ENCODE measurements at places on chromosomes 3 and 15. TPM values are rescaled to one million over a fixed set of nuclear protein-coding genes. Genes with fewer than 3 reads are reported as not detected.

The BCHE gene
- polyA plus RNA-seq, result 0.40 TPM

The FGF7 gene
- not detected for polyA plus RNA-seq

The CIDEC gene
- 0.14 TPM for polyA plus RNA-seq

The HAUS2 gene
- 9.9 TPM for polyA plus RNA-seq

The GOLGA6D gene
- not detected for polyA plus RNA-seq

The REC114 gene
- polyA plus RNA-seq, result not detected

The CSPG5 gene
- 0.33 TPM for polyA plus RNA-seq

The KY gene
- not detected for polyA plus RNA-seq

The OXNAD1 gene
- 5.5 TPM for polyA plus RNA-seq

The DUOXA1 gene
- polyA plus RNA-seq, result 0.07 TPM

The EIF2A gene
- 55.3 TPM for polyA plus RNA-seq

The CLDN16 gene
- not detected for polyA plus RNA-seq

The PSTPIP1 gene
- polyA plus RNA-seq, result not detected

The GPR149 gene
- polyA plus RNA-seq, result not detected

The SRP14 gene
- polyA plus RNA-seq, result 304 TPM

The LRTM1 gene
- not detected for polyA plus RNA-seq

The MTFMT gene
- polyA plus RNA-seq, result 5.3 TPM

The LMOD3 gene
- not detected for polyA plus RNA-seq

The ZBED2 gene
- polyA plus RNA-seq, result not detected

The ZNF80 gene
- polyA plus RNA-seq, result not detected

The TMEM212 gene
- polyA plus RNA-seq, result 0.14 TPM

The FXR1 gene
- 57.8 TPM for polyA plus RNA-seq

The ISL2 gene
- polyA plus RNA-seq, result 0.10 TPM

The GUCA1C gene
- not detected for polyA plus RNA-seq

The ALPK3 gene
- 18.7 TPM for polyA plus RNA-seq

The LYZL4 gene
- 0.41 TPM for polyA plus RNA-seq

The RLBP1 gene
- not detected for polyA plus RNA-seq

The ARHGEF26 gene
- polyA plus RNA-seq, result 0.57 TPM

The RAD54L2 gene
- polyA plus RNA-seq, result 7.0 TPM

The HEMK1 gene
- 15.9 TPM for polyA plus RNA-seq

The P2RY14 gene
- polyA plus RNA-seq, result not detected

The ITPKA gene
- polyA plus RNA-seq, result 0.14 TPM

The PLAAT1 gene
- 0.58 TPM for polyA plus RNA-seq

The SACM1L gene
- 11.9 TPM for polyA plus RNA-seq

The STARD5 gene
- polyA plus RNA-seq, result 4.1 TPM

The FMN1 gene
- 0.01 TPM for polyA plus RNA-seq

The MORC1 gene
- polyA plus RNA-seq, result not detected

The CCDC33 gene
- polyA plus RNA-seq, result not detected

The PLSCR2 gene
- not detected for polyA plus RNA-seq

The GOLGA6L7 gene
- not detected for polyA plus RNA-seq

The UROC1 gene
- not detected for polyA plus RNA-seq

The GASK1A gene
- 0.04 TPM for polyA plus RNA-seq

The SLC22A13 gene
- polyA plus RNA-seq, result 0.11 TPM

The LIPC gene
- not detected for polyA plus RNA-seq

The CYP11A1 gene
- 0.08 TPM for polyA plus RNA-seq
